Activated CD4-positive, alpha-beta T cell treated with anti-CD3 and anti-CD28 coated beads, Interleukin-2, amount 50 U/mL, for 24 hours (primary cell): ENCODE measurements at places on chromosomes 12 and 14.

GRCh38 chr14:85459361-85460000 lies 70.5 kb upstream of the FLRT2 start:
- no peak for DNase-seq

DNA sequence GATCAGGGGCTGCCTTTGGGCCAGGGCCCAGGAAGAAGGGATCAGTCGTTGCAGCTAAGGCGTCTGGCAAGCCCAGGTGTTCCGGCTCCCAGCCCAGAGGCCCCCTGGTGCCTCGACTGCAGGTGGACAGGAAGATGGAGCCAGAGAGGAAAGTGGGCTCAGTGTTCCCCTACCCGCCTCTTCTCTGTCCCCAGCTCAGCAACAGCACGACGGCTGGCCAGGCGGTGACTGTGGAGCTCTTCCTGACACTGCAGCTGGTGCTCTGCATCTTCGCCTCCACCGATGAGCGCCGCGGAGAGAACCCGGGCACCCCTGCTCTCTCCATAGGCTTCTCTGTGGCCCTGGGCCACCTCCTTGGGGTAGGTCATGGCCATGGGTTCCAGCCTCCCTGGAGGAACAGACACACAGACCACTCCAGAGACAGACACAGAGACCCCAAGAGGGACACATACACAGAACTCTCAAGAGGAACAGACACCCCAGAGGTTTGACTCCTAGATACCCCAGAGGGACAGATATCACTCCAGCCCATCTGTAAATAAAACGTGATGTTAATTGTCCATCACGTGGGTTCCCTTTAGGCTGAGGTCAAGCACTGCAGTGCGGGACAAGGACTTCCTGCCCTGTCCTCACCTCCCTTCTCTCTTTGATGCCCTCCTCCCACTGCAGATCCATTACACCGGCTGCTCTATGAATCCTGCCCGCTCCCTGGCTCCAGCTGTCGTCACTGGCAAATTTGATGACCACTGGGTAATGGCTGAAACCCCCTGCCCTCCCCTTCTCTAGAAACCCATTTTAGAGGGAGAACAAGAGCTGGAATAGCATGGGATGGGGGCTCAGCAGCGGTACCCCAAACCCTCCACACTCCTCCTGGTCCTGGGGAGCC lies 3.7 kb downstream of the AQP2 start:
- no peak for DNase-seq

GRCh38 chr14:86020841-86021240 lies 490.9 kb downstream of the FLRT2 start:
- DNase-seq, result no peak

DNA sequence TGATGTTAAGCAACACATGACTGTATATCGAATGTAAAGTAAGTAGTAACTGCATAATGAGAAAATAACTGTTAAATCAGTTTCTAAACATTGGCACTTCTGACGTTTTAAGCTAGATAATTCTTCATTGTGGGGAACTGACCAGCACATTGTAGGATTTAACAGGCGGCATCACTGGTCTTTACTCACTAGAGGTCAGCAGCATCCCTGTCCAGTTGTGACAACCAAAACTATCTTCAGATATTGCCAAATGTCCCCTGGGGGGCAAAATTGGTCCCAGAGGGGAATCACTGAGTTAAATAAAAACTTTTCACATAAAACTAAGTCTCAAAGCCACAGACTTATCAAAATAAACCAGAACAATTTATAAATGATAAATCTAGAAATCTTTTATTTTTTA lies 65.3 kb downstream of the BLTP3B start:
- no peak for DNase-seq

DNA sequence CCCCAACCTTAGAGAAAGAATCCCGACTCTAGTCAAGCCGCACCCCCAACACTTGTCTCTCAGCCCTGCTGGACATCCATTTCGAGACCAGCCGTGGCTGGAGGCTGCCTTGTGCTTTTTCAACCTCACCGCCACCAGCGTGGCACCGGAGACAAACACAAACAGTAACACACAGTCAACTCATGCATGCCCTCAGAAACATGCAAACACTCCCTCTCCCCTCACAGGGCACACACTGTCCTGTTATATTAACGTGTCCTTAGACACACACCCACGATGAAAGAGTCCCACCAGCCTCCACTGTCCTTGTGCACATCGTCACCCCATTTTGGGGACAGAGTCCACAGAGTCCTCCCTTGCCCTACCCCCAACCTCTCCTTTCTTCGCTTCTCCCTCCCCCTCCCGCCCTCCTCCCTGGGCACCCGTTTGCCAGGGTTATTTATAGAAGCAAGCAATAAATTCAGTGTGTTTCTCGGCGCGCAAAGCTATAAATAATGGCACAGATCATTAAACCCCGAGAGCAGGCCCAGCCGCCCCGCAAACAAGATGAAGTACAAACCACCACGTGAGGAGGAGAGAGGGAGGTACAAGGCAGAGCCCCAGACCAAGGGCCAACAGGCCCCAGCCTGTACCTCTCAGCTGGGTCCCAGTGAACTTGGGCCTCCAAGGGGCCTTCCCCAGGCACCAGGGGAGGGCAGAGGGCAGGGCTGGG lies 27.9 kb downstream of the SMUG1 start:
- DNase-seq, result no peak

GRCh38 chr12:6552140-6552551 lies 3.7 kb downstream of the IFFO1 start:
- DNase-seq, result no peak
